ENCODE measurements at places on chromosomes 2 and 18.

DNA sequence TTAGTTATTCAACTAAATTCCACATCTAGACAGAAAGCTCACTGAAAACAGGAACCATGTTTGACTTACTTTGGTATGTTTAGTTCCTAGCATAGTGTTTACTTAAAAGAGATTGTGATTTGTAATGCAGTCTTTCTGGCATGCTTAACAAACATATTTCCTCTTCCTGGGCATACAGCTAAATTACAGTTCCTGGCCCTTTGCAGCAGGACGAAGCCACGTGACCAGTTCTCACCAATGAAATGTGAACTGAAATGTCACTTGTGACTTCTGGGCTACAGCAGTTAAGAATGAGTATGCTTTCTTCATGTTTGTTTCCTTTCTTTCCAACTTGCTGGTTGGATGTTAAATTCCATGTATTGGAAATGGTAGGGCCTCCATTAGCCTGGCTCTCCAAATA lies 330.5 kb downstream of the FIGN start:
- no peak for DNase-seq

DNA sequence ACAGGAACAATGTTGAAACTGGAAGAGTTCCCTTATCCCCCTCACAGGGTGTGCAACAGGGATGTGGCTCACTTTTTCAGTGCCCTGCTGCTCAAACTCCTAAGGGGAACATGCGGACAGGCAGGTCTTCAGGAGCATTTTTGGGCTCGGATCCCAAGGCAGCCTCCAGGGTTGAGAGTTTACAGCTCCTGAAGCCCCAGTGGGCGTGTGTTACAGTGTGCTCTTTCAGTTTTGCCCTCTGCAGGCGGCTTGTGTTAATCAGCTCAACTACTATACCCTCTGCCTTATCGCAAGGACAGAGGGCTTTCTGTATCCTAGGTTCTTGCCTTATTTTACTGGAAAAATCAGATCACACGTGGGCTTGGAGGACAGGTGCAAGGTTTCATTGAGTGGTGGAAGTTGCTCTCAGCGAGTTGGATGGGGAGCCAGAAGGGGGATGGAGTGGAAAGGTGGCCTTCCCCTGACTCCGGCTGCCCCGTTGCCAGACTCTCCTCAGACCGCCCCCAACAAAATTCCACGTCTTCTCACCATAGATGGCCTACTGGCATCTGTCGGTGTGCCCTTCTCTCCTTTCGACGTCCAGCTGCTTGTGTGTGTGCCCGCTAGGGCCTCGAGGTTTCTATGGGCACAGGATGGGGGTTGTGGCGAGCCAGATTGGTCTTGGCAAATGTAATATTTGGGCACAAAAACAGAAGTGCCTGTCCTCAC lies 541.9 kb downstream of the TMX3 start:
- DNase-seq = no peak

DNA sequence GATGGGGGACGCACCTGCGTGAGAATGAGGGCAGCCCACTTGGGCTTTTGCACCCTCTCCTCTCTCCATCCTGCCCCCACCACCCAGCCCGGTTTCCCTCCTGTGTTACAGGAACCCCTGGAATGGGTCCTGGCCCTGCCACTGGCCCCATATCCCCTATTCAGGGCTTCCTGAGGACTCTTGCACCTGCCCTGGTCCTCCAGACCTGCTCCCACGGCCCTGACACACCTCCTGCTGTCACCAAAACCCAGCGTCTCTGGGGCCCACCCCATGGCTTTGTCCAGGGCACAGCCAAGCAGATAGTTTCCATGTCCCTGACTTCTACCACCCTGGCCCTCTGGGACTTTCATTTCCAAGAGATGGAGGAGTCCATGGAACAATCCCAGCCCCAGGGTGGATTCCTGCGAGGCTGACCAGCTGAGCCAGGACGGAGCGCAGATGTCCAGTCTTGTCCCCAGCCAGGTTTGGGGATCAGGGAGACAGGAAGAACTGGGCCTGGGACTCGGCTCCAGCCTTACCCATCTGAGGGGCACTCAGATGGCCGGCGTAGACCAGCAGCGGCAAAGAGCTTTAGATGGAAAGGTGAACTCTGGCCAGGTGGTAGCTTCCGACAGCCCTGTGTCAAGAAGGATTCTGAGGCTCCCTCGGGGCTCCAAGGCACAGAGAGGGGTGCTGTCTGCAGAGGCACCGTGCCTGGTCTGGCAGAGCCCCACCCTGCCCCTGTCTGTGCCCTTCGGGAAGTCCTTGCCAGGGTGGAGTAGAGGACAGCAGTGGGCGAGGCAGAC lies 12.0 kb downstream of the GPR35 start:
- peak; percentile 66 for DNase-seq

DNA sequence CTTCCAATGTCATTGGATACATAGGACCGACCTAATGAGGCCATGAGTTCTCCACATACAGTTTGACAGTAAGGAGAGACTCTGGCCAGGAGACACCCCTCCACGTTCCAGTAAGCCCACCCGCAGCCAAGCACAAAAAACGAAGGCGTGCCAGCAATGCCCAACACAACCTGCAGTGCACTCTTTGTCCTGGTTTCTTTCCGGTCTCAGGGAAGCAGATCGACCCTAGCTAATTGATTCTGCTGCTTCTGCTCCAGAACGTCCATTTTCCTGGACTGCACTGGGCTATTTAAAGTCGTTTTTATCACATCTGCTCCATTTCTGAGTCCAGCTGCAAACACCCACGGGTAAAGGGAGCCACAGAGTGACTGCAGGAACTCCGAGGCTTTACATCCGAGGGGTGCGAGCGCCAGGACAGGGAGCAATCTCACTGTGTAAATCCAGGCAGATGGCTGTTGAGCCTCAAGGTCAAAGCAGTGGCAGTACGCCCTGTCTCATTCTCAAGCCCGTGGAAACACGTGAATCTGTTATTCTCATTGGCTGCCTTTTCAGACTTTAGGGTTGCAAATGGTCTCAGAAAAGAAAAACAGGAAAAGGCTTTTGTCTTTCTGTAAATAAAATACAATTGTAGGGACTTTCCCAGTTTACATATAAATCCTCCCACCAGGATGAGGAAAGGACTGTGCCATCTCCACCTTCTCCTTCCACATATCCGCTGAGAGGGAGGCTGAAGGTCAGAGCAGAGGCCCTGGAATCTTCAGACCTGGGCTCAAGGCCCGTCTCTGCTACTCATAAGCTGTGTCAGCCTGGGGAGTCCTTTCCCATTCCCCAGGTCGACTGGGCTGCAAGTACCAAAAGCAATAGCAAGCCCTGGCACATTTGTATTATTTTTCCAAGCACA lies 40.7 kb downstream of the TMEM163 start:
- DNase-seq = no peak

GRCh38 chr2:40298026-40298425 lies 153.9 kb downstream of the SLC8A1 start:
- no peak for DNase-seq

- DNase-seq = no peak
Measured at GRCh38 chr2:223019987-223020717, 31.8 kb upstream of the KCNE4 start.

- DNase-seq = no peak
Measured at GRCh38 chr2:43743706-43744105, 30.1 kb upstream of the DYNC2LI1 start.

DNA sequence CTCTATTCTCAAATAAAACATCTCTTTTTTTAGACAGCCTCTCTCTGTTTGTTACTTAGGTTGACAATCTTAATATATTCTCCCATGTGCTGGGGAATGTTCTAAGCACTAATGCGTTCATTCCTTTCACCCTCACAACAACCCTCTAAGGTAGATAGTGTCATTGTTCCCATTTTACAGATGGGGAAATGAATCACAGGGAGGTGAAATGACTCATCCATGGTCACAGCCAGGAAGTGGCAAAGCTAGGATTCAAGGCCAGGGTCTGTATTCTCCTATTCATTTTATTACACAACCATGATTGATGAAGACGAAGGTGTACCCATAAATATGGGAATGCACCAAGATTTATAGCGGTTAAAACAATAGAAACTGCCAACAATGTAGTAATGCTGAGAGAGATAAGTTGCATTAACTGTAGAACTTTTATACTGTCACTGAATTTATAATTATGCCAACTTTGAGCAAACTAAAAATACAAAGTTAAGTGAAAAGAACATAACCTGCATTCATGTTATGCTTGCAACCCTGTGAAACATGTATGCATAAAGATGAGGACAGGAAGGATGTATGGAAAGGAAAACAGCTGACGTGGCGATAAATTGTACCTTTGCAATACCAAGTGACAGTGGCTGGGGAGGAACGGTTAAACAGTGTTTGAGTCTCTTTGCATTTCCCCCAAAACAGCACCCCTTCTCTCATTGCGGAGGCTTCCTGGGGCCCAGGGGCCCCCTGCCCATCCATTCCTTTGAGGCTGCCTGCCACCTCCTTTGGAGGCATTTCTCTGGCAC lies 257.7 kb upstream of the AGAP1 start:
- no peak for DNase-seq

DNA sequence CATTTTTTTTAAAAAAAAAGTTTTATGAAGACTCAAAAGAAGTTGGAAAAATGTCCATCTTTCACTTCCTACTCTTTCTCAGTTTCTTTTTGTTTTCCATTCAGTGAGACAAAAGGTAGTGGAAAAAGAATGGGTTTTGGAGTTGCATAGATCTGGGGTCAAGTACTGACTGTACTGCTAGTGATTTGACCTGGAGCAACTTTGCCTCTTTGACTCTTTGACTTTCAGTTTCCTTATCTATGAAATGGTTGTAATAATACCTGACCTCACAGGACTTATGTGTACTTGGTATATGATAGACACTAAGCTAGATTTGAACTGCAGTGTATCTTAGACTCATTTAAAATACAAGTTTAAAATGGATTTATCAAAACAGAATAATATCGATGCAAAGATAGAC lies 3.5 kb upstream of the KCNE4 start:
- DNase-seq = no peak

- no peak for DNase-seq
Measured at GRCh38 chr18:68219872-68220271, 495.0 kb downstream of the TMX3 start.

GRCh38 chr18:78728784-78729467 lies 250.7 kb upstream of the SALL3 start:
- DNase-seq = peak; percentile 47

DNA sequence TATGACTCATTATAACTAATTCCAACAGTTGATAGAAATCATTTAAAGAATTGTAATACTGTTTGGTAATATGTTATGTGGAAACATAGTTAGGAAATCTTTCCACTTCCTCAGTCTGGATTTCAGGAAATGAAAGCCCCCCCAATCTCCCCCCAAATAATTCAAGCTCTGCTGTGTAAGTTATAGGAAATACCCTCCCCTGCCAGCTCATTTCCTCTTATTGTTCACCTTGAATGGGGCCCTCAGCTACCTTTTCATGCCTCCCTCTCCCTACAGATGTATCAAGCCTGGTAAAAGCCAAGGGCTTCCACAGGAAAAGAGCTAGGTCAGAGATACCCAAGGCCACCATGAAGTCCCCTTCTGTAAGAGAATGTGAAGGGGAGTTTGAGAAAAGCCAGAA lies 155.5 kb downstream of the CNTNAP5 start:
- no peak for DNase-seq

GRCh38 chr18:21218862-21219261 lies 23.2 kb upstream of the GREB1L start:
- DNase-seq = no peak

GRCh38 chr2:44942304-44943030 lies 965 bp downstream of the SIX3 start:
- DNase-seq = no peak

DNA sequence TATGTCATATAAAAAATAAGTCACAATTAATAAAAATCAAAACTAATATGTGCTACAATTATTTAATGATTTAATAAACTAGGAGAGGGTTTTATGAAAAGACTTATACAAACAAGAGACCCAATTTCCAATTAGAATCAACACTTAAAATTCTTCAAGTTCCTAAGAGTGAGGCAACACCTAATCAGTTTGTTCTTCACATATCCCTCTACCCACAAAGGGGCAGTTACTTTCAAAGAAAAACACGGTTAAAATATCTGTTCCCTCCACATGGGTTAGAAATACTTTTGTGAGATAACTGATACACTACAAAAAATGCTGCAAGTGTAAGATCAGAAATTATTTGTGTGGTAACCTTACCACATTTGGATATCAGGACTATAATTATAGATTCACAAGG lies 357.0 kb downstream of the ERBB4 start:
- DNase-seq = no peak

- DNase-seq = no peak
Measured at GRCh38 chr2:168365094-168365621, 90.9 kb upstream of the CERS6 start.

- DNase-seq = no peak
Measured at GRCh38 chr2:124308319-124309062, 283.4 kb downstream of the CNTNAP5 start.

- no peak for DNase-seq
Measured at GRCh38 chr2:108189316-108189715, 50.5 kb upstream of the SULT1C3 start.

DNA sequence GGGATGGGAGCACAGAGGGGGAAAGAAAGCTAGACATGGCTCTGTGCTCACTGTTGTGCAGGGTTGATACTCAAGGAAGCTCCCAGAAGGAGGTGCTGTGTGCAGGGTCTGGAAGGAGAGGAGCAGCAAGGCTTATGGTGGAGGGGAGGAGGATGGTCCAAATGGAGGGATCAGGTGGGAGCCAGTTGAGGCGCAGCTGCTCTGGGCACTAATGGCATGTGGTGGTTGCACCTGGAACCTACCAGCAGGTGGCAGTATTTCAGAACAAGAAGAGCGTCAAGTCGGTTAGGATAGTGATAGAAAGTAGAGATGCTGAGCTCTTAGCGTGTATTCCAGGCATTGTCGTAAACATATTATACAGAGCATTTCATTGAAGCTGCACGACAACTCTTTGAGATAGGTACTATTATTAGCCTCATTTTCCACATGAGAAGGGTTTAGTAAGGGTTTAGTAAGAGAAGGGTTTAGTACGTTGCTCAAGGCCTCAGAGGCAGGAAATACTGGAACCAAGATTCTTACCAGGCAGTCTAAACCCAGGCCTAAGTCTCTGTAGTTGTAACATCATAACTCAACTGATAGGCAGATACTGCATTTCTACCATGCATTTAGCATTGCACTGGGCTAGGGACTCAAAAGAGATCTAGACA lies 223.7 kb downstream of the CYP26B1 start:
- DNase-seq = no peak

GRCh38 chr2:113164215-113164929 lies 9.4 kb upstream of the PSD4 start:
- peak; percentile 53 for DNase-seq

DNA sequence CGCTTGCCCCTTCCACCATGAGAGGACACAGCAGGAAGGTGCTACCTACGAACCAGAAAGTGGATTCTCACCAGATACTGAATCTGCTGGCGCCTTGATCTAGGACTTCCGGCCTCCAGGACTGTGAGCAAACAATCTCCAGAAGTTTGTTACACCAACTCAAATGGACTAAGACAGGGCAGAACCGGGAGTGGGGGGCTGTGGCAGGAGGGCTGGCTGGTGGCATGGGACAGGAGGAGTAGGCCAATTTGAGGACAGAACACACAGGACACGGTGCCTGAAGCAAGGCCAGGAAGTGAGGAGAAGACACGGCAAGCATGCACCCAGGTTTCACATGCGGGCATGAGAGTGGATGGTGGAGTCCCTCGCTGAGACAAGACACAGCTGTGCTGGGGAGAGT lies 40.1 kb downstream of the CRACDL start:
- DNase-seq = peak; percentile 61

Data from type B pancreatic cell (in vitro differentiated cells).